ENCODE measurements at places on chromosomes 4 and X. TPM values are rescaled to one million over a fixed set of nuclear protein-coding genes. Genes with fewer than 3 reads are reported as not detected.

The USP17L28 gene
- total RNA-seq, result not detected

The AVPR2 gene
- total RNA-seq, result not detected

The XAGE2 gene
- total RNA-seq, result not detected

The MBNL3 gene
- 4.2 TPM for total RNA-seq

The UNC5C gene
- total RNA-seq, result 18.1 TPM

The DMRTC1 gene
- not detected for total RNA-seq

The SMARCA5 gene
- 26.6 TPM for total RNA-seq

The NOX1 gene
- not detected for total RNA-seq

The IL3RA gene
- 2.8 TPM for total RNA-seq

The SPATA4 gene
- not detected for total RNA-seq

The ARHGAP4 gene
- total RNA-seq, result 0.31 TPM

The CFP gene
- total RNA-seq, result 0.06 TPM

The FAM53A gene
- 2.9 TPM for total RNA-seq

The NIPAL1 gene
- not detected for total RNA-seq

The TRIM60 gene
- not detected for total RNA-seq

The ZNF630 gene
- total RNA-seq, result 1.4 TPM
